ENCODE measurements at places on chromosomes 3 and 15. TPM values are rescaled to one million over a fixed set of nuclear protein-coding genes. Genes with fewer than 3 reads are reported as not detected.
A peak's percentile ranks its signal among the peaks of the same experiment; 100 is the strongest.

DNA sequence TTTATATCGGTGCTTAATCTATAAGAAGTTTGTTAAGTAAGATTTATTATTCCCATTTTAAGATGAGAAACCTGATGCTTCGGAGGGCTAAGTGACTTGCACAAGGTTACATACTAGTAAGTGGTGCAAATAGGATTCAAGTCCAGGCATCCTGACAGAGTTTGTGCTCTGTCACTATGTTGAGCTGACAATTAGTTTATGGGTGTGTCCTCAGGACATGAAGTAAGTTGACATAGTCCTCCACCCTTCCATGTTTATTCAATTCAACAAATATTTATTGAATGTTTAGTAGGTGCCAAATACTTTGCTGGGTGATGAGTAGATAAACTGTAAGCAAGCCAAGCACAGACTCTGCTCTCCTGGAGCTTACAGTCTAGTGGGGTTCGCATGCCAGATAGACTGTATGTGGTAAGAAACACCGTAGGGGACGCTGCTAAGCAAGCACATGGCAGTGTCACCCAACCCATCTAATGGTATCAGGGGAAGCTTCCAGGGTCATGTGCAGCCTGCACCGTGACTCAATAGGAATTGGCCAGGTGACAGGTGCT lies 342.7 kb upstream of the SATB1 start:
- no peak for DNase-seq
- no peaks in the 10 kb centered on the region for H3K27me3 ChIP-seq
- H3K27ac ChIP-seq = no peak overlapping the region
- H3K4me3 ChIP-seq = no peak overlapping the region
- no peaks in the 10 kb centered on the region for H3K4me1 ChIP-seq

DNA sequence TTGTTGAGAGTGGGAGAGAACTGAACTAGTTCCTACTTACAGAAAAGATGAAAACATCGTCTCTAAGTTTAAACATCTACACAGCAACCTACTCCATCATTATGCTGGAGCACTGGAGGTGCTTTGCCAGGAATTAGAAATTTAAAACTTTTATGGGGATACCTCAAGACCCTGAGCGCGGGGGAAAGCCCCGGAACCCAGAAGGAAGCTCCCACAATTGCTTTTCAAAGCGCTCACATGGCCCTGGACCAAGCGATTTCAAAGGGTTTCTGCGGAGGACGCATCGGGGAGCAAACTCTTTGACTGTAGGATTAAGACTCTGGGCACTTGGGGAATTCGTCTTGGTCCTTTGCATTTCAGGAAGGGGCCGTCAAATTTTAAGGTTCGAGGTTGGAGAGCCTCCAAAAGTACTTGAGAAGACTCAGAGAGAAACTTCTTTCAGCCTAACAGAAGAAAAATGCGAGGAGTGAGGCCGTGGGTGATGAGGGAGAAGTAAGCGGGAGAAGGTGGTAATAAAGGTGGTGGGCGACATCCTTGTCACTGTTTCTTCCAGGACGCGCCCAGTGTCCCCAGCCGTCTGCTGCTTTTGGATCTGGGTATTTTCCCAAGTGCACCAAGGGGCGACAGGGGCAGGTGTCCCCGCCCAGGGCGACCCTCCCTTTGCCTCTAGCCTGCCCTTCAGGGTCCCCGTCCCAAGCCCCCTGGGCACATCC lies 591 bp downstream of the PROK2 start:
- H3K27ac ChIP-seq = no peak overlapping the region
- H3K4me1 ChIP-seq = no peaks in the 10 kb centered on the region
- H3K4me3 ChIP-seq = no peak overlapping the region
- H3K36me3 ChIP-seq = no peaks in the 10 kb centered on the region

- DNase-seq = peak; percentile 35
- H3K36me3 ChIP-seq = no peaks in the 10 kb centered on the region
- no peaks in the 10 kb centered on the region for H3K27me3 ChIP-seq
Measured at GRCh38 chr3:56923526-56924224, 121.9 kb upstream of the ARHGEF3 start.

- H3K4me1 ChIP-seq = peaks cover 11% of the 10 kb centered on the region
- H3K36me3 ChIP-seq = peaks cover 25% of the 10 kb centered on the region
- H3K27ac ChIP-seq = no peak overlapping the region
- no peak for DNase-seq
Measured at GRCh38 chr3:16490062-16490619, 23.4 kb downstream of the RFTN1 start.

DNA sequence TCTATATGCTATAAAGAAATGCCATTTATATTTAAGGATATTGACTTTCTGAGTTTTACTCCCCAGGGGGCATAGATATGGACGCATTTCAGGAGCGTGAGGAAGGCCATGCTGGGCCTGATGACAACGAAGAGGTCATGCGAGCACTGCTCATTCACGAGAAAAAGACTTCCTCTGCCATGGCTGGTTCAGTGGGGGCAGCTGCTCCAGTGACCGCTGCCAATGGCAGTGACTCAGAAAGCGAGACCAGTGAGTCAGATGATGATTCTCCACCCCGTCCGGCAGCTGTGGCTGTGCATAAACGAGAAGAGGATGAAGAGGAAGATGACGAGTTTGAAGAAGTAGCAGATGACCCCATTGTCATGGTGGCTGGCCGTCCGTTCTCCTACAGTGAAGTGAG lies 38.4 kb downstream of the GTF2E1 start:
- H3K27ac ChIP-seq = peak overlapping the region; percentile 36
- peak overlapping the region; percentile 12 for H3K4me3 ChIP-seq
- H3K4me1 ChIP-seq = peaks cover 2% of the 10 kb centered on the region
- no peaks in the 10 kb centered on the region for H3K27me3 ChIP-seq
- peak; percentile 93 for DNase-seq

GRCh38 chr3:9122732-9123364 lies 126.6 kb downstream of the SRGAP3 start:
- DNase-seq = no peak
- no peaks in the 10 kb centered on the region for H3K36me3 ChIP-seq
- no peaks in the 10 kb centered on the region for H3K4me1 ChIP-seq
- H3K27ac ChIP-seq = no peak overlapping the region
- no peak overlapping the region for H3K4me3 ChIP-seq

LSAMP gene
- 8.1 TPM for total RNA-seq

CCR1 gene
- not detected for total RNA-seq

DLL4 gene
- 1.7 TPM for total RNA-seq

THSD4 gene
- total RNA-seq = 31.1 TPM

ATP10A gene
- total RNA-seq = 12.8 TPM

PRR20G gene
- total RNA-seq = not detected
